ENCODE measurements at places on chromosomes 5 and 9.

GRCh38 chr5:124790895-124791732, 44.7 kb upstream of the ZNF608 start:
- DNase-seq, result peak; percentile 58

GRCh38 chr9:134321946-134322741, 4.1 kb upstream of the RXRA start:
- no peak for DNase-seq

GRCh38 chr5:177601577-177602457, 1.9 kb downstream of the B4GALT7 start:
- DNase-seq, result no peak

DNA sequence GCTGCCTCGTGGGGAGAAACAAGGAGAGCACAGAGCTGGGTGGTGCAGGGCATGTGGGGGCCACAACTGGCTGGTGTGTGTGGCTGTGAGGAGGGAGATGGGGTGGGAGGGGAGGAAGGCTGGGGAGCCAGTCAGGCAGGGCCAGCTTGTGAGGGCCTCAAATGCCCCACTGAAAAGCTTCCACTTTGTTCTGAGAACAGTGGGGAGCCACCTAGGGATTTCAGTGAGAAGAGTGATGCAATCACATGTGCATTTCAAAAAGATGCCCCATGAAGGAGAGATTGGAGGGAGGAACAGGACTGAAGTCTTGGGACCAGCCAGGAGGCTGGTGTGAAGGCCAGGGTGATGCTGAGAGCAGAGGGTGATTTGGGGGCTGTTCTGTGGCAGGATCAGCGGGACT, 1.3 kb downstream of the OR13J1 start:
- DNase-seq, result no peak

DNA sequence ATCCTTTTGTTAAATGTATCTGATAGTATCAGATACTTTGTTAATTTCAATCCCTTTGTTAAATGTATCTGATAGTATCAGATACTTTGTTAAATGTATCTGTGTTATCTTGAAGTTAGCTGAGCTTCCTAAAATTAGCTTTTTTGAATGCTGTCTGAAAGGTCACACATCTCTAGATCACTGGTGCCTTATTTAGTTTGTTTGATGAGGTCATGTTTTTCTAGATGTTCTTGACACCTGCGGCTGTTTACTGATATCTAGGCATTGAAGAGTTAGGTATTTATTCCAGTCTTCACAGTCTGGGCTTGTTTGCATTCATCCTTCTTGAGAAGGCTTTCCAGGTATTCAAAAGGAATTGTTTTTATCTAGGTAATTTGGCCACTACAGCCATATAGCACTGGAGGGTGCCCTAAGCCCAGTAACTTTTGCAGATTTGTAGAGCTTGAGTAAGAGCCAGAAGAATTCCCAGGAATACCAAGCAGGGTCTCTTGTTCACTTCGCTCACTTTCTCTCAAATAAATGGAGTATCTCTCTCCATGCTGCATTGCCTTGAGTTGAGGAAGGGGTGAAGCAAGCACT, 435.4 kb upstream of the GRAMD2B start:
- DNase-seq, result no peak
